NCI-H446 treated with DMSO at 0.1 percent for 48 hours (cell line): ENCODE measurements at places on chromosomes 1 and 21.
A peak's percentile ranks its signal among the peaks of the same experiment; 100 is the strongest.

DNA sequence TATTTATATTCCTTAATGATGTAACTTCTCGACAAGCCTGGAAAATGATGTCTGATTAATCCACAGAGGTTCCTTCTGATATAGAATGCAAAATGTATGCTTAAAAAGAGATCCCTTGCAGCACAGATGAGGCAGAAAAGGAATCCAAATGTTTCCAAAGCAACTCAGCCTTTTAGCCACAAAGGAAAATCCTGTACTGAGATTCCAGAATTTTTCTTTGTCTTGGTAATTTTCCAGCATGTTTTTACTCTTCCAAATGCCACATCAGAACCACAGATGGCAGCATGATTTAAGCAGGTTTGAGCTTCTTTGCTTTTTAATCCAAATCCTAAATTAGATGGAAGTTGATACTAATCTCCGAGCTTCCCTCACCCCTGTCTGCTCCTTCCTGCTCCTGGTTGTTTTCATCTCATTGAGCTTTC is 176.4 kb upstream of the PALMD start:
- DNase-seq, result peak; percentile 70

GRCh38 chr1:52054496-52055065 is 410 bp downstream of the TXNDC12 start:
- DNase-seq, result no peak

DNA sequence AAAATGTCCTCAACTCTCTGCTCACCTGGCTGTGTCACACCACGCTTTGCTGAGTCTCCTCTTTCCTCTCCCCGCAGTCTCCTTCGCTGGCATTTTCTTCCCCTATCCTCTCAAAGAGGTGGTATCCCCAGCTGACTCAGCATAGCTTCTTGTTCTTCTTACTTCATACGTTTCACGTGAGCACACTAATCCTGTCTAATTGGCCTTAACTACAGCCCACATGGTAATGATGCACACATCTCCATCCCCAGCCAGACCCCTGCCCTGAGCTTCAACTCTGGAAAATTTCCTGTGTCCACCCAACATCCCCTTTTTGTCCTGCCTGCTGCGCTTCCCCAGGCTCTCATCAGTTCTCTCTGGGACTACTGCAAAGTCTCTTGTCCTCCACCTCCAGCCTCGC is 169.8 kb downstream of the TTLL7 start:
- no peak for DNase-seq

DNA sequence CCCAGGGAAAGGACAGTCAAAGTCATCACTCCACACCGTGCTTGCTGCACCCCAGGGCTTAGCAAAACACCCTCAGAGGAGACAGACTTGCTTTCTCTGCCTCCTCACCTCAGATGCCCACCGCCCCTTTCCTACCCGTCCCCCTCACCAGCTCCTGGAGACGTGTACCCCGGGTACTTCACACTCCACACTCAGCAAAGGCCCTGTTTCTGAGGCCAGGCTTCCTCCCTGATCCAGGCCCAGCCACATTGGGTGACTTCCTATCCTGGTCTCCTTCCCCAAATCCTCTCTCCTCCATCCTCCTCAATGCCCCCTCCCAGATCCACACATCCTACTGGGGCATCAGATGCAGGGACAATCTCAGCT is 116.7 kb downstream of the DMRTB1 start:
- no peak for DNase-seq

- DNase-seq, result peak; percentile 47
Measured at GRCh38 chr1:212667223-212668139, 32.2 kb downstream of the BATF3 start.

- DNase-seq, result no peak
Measured at GRCh38 chr1:209667708-209668107, 7.5 kb upstream of the G0S2 start.

GRCh38 chr1:99970713-99971255 is 988 bp downstream of the SLC35A3 start:
- DNase-seq, result no peak

DNA sequence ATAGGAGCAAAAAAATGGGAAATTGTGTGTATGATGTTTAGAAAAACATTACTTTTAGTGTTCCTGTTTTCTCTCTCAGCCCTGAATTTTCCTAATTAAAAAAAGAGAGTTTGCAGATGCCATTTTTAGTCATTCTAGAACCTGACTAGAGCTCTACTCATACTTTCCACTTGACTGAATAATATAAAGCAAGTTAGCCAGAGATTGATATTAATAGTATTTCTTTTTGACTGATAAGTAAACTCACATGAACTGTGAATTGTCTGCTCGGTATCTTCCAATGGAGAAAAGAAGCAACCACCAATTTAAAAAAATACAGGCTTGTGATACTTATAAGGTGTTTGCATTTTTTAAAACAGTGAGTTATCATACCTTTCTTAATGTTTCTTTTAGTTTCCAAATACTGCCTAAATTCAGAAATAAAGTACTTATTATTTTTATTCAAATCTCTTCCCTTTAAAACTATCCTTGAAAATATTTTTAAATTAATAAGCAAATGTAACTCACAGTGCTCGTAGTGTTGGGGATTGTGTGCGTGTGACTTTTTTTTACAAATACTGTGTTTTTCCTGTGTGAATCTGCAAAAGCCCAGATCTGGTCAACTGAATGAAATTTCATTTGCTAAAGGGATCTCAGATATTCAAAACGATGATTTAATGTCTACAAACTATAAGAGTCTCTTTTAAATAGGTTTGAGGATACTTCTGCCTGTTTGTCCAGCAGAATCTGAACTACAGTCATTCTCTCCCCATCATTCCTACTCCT is 9.8 kb downstream of the RAP1A start:
- DNase-seq, result no peak

DNA sequence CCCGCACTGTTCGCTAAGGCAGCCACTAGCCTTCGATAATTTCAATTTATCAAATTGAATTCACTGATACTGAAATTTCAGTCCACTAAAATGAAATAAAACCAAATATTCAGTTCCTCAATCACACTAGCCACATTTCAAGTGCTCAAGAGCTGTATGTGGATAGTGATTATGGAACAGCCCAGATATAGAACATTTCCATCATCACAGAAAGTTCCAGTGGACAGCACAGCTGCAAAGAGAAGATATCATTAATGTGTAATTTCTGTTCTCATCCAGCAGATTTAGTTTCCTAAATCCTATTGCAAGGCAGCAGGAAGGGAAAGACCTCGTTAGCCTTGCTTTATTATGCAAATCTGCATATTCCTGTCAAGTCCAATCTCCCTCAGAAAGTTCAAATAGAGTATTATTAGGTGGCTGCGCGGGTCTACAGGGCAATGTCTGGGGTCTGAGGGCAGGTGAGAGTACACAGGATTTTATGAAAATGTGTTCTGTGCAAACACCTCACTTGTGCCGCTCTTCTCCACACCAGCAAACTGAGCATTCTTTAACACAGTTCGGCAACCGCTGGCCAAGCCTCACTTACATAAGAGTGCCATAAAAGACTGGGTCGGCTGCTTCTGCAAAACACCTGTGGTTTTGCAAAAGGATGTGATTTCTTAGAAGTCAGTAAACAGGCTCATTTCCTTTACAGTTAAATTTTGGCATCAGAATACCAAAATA is 22.4 kb downstream of the CAPZB start:
- DNase-seq, result no peak

DNA sequence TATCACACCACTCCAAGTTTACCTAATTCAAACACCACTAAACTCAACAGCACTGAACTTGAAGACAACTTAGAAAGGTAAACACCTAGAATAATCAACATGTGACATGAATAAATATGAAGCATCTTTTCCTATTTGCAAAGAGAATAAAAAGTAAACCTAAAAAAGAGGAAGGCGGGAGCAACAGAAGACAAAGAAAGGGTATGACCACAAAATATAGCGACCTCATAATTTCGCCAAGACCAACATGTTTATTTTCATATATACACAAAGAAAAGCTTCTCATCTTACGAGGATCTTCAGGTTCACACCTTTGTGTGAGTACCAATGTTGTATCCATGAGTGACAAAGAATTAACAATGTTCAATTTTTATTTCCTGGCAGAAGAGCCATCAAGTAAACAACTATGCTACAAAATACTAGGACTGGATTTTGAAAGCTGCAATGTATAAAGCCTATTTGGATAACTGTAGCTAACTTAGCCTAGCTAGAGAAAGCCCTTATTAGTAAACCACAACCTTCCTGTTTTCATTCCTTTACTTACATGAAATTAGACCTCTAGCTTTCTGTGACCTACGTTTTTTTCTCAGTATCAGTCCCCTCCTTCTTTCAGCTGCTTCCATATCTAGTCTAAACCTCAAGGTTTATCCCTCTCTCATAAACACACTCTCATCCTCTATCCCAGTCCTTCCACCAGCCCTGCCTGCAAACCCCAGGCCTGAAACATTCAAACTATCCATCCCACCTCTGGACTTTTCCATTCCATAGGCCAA is 21.3 kb upstream of the PHTF1 start:
- DNase-seq, result no peak

GRCh38 chr1:29626066-29626465 is 389.7 kb downstream of the PTPRU start:
- no peak for DNase-seq

DNA sequence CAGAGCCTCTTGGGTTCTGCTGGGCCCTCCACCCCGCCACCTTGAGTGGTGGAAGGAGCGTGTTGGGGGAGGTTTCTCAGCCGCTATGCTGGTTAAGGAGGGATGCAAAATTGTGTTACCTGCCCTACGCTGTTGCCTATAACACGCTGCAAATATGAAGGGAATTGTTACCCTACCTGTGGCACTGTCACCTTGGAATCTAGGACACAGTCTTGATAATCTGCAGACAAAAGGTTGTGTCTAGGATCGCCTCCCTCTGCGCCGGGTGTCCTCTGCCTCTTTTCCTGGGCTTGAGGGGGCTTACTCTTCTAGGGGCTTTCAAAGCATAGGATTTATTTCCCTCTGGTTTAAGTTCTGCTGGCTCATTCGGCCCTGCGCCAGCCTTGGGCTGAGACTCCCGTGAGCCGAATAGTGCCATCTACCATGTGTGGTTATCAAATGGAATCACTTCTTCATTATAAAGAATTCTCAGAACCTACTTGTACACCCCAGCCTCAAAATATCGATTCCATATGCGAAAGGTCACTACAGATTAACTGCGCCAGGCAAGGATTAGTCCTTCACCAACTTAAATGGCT is 697 bp downstream of the SLC22A15 start:
- DNase-seq, result no peak
